ENCODE measurements at places on chromosomes 6 and 20.

DNA sequence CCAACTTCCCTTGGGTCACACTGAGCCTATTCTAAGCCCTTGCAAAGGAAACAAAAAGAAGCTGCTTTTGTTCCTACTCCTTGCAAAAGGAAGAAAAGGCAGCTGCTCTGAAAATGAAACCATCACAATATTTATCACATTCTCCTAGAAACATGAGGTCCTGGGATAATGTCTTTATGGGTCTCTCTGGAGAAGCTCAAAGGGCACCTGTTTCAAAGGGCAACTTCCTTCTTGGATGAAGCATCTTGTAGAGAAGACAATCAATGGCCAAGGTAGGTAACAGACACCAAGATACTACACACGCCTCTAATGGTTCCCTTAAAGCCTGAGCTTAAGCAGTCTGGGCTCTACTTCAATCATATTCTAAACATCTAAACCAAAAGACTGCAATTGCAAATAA lies 10.4 kb downstream of the ELOVL5 start:
- no peak for DNase-seq

GRCh38 chr20:39605908-39606307 lies 643.8 kb downstream of the DHX35 start:
- DNase-seq, result no peak

GRCh38 chr6:27352850-27353249 lies 35.7 kb upstream of the ZNF391 start:
- no peak for DNase-seq

DNA sequence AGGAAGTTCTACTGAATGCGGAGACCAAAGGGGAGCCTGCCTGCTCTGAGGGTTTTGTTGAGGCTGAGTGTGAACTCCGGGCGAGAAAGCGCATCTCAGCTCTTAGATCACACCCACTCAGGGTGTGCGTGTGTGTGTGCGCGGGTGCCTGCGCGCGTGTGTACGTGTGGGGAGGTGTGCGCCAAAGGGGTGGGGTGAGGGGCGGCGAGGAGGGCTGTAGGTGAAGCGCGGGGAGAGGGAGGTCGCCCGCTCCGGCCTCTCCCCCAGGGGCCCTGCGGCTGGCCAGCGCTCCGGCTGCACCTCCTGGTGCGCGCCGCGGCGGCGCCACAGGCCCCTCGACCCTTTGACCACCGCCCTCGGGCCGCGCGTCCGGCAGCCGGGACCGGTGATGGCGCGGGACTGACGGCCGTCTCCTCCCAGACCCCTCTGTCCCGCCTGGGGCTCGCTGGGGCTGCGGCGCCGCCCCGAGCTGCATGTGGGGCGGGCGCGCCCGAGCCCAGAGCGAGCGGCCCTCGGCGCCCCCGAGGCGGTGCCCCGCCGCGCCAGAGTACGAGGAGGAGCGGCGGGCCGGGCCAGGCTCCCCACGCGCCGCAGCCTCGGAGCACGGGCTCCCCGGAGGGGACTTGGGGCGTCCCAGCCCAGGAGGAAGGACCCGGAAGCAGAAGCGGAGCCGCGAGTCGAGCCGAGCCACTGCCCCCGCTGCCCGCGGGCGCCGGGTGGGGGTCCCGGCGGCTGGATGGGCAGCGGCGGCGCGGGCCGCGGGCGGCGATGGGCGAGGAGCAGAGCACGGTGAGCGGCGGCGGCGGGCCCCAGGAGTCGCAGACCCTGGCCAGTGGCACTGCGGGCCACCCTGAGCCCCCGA lies at the start of gene RNF217:
TSS of gene RNF217 (plus strand) at position 661 of the 862 bp plus-strand sequence. CDS start at position 769, 108 bp downstream.
- DNase-seq, result peak; percentile 7

DNA sequence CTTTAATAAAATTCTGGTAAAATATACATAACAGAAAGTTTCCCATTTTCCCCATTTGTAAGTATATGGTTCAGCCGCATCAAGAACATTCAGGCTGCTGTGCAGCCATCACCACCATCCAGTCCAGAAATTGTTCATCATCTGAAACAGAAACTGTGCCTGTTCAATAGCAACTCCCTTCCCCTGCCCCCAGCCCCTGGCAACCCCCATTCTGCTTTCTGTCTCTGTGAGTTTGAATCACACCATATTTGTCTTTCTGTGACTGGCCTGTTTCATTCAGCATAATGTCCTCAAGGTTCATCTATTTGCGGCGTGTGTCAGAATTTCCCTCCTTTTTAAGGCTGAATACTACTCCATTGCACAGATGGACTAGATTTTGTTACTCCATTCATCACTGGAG lies 19.1 kb downstream of the VSTM2L start:
- DNase-seq, result no peak

DNA sequence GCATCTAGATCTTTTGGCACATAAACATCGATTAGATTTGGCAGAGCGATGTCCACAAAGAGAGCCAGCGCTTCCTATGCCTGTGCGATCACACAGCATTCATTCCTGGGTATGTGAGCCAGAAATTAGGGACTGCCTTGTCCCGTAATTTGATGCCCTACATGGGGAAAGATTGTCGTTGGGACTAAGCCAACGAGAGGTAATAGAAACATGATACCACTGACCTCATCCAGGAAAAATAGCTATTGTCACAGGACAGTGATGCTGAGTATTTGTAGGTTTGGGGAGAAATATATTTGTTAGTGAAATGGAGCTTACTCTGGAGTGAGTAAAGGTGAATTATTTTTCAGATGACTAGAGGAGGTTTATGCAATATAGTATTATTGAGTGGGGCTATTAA lies 154.0 kb downstream of the TSHZ2 start:
- no peak for DNase-seq

- DNase-seq, result no peak
These were observed 545 bp downstream of the SLC35D3 start for GRCh38 chr6:136922685-136923006.

GRCh38 chr6:148973538-148974208 lies 226.8 kb downstream of the UST start:
- DNase-seq, result no peak
